ENCODE measurements at places on chromosomes 16 and 17.
A peak's percentile ranks its signal among the peaks of the same experiment; 100 is the strongest.

DNA sequence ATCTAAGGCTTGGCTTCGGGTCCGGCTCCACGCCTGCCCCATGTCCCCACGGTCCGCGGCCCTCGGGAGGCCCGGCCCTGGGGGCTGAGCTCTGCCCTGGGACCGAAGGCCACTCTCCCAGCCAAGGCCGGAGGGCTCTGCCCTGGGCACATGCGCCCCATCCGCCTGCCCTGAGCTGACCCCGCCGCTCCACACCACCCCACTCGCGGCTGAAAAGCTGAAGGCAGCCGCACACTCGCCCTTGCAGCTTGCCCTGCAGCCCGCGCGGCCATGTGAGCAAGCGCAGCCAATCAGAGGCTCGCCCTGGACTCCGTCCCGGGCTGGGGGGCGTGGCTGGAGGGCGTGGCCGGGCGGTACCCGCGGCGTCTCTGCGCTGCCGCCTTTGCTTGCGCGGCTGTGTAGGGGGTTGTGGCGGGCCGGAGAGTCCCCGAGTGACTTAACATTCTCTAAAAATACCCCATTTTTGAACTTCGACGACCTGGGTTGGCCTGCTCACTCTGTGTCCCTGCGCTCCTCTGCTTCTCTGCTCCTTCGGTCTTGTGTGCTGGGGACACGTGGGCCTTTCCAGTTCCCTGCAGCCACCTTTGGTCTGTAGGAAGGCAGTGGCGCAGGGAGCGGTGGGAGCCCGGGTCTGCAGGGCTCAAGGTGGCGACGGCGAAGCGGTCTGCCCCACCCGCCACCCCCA, 8.8 kb upstream of the MAP2K3 start:
- peak; percentile 92 for DNase-seq

DNA sequence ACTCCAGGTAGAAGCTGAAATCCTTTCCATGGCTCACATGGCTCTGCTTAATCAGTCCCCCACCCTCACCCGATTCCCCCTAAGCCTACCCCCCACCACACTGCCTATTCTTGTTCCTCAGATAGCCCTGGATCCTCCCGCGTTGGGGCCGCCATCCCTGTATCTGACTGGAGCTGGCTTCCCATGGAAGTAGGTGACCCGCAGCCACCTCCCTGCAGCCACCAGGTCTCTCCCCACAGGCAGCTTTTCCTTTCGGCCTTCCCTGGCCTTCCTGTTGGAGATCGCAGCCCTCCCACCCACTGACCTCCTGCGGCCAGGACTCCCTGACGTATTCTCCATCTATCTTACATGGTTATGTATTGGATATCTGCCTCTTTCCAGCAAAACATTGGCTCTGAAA, 82.3 kb upstream of the MED9 start:
- no peak for DNase-seq

DNA sequence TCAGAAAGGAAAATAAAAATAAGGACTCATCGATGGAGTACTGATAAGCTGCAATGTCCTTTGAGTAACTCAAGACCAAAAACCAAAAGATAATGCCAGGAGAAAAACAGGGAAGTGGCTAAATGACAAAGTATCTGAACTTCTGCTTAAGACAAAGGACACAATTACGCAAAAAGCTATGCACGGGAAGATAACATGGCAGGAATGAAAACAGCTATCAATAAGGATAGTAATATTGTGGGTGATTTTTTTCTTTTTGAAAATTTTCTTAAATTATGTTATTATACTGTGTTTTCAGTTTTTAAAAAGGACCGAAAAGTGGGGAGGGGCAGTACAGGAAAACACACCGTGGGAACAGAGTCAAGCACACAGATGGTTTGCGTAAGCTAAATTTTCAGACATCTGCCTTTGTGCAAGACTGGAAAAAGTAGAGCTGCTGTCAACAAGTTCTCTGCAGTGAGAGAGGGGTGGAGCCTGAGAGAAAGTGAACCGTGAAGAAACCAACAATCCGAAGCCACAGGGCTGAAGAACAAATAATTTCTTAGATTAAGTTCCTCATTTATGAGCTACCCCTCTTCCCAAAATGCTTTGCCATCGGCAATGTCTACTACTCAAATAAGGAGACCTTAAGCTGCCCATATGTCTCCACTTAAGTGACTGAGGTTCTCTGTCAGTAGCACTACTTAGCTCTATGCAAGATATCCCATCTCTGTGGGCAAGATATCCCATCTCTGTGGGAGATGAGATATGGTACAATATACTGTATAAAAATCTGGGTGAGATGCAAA, 99.9 kb upstream of the CORO6 start:
- DNase-seq = peak; percentile 71

- no peak for DNase-seq
These were observed 31.0 kb upstream of the SLC5A10 start for GRCh38 chr17:18920911-18921441.

DNA sequence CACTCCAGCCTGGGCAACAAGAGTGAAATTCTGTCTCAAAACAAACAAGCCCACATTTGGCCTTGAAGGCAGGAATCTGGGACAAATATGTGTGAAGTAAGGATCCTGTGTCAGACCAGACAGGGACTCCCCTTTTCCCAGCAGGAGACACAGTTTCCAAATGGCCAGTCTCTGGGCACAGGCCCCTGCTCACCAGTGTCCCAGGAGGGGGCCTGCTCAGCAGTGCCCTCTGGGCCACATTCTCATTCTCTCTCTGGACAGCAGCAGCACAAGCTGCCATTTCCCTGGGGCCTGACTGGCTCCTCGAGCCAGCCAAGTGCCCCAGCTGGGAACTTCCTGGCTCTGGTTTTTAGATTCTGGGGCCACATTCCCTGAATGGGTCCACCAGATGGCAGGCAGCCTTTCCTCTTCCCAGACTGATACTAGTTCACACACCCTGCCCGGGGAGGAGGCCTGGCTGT, 11.7 kb upstream of the MNT start:
- DNase-seq = no peak

DNA sequence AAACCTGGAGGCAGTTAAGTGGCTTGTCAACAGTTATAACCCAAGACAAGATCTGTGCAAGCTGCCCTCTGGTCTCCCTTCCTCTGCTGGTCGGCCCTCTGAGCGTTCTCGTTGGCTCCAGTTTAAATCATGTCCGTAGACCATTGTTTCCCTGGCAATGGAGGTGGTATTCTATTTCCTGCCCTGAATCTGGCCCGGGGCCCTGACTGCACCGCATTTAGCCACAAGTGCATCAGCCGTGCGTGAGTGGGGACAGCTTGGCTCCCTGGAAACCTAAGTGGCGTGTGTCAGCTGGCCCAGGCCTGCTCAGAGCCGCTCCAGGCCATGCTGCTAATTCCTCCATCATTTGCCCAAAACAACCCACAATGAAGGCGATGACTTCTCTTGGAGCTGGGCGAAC, 15.0 kb upstream of the MYLK3 start:
- no peak for DNase-seq

- DNase-seq = no peak
These were observed 3.3 kb upstream of the SLC16A3 start for GRCh38 chr17:82225368-82226029.

All from CD4-positive, alpha-beta T cell treated with Interferon alpha-2 for 1 hour (primary cell).